ENCODE measurements at places on chromosomes 7 and 10.
A peak's percentile ranks its signal among the peaks of the same experiment; 100 is the strongest.

GRCh38 chr7:58086871-58087535 lies 637.0 kb downstream of the ZNF716 start:
- DNase-seq = no peak

GRCh38 chr7:38506756-38507155 lies 124.4 kb downstream of the AMPH start:
- DNase-seq = no peak

DNA sequence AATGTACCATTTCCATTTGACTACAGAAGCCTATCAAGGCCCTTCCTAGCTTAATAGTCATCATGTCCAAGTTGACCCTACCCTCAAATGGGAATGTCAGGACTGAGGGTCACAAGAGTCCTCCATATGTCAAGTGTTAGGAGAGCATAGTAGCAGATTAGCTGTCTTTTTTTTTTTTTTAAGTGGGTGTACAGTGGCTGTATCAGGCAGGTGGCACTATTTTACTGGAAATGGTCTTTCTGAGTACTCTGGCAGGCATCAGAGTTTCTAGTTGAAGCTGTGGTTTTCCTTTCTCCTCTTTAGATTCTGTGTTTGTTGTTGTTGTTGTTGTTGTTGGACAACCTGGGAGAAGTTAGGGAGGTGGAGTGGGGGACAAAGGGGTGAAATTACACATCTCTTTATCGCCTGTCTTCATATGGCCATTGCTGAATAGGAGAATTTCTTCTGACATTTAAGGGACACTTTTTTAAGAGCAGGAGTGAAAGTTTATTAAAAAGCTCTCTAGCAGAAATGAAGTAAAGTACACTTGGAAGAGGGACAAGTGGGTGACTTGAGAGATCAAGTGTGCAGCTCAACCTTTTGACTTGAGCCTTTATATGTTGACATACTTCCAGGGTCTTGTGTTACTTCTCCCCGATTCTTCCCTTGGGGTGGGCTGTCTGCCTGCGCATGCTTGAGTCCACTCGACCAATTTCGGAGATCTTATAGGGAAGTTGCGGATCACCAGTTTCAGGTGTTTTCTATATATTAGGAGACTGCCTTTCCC lies 104.1 kb upstream of the FOXP2 start:
- DNase-seq = peak; percentile 15

DNA sequence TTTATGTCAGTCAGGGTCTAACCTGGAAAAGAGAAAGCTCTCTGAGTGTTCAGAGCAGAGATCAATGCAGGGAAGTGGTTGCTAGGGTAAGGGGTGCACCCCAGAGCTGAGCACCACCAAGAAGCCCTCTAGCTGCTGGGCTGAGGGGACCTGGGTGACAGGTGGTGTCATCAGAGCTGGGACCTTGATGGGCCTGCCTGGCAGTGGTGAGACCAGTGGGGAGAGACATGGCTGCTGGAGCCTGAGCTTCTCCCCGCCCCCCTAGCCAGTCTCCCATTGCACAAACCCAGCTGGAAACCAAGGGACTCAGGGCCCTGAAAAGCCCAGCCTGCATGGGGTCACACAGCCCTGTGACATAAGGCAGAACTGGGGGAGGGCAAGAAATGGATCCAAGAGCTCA lies 49.1 kb upstream of the OSBPL3 start:
- no peak for DNase-seq

GRCh38 chr7:112789453-112789816 lies 758 bp downstream of the TMEM168 start:
- DNase-seq = no peak

DNA sequence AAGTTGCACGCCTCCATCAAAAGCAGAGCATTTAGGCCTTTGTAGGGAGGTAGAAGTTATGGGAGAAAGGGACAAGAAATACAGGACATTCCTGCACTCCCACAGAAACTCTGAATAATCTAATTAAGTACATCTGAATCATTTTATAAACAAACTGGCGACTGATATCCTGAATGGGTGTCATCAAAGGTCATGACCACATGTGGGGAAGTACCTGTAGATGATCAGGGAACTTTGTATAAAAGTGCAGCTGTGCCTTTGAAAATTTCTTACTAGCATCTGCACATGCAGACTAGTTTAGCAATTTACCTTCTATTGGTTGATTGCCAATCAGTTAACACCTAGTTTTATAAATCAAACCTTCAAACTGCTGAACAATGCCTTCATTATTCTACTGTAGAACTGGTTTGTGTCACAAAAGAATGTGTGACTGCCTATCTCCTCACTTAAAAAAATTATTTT lies 17.1 kb downstream of the STEAP4 start:
- DNase-seq = no peak

GRCh38 chr10:74056050-74056818 lies 58.3 kb downstream of the VCL start:
- DNase-seq = peak; percentile 73

DNA sequence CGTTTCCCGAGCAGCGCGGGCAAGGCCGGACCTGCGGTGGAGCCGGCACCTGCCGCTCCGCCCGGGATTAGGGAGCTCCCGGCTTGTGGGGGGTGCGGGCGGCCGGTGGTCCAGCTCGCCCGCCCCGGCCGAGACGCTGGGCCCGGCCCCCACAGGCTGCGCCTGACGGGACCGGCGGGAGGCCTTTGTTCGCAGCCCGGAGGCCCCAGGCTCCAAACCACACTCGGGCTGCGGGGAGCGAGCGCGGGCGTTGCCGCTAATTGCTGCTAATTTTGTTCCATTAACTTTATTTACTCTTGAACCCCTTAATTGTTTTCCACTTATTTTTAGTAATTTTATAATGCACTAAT lies 9.6 kb downstream of the UNCX start:
- DNase-seq = no peak

- no peak for DNase-seq
These were observed 305.6 kb downstream of the ARL4A start for GRCh38 chr7:12993025-12993424.

DNA sequence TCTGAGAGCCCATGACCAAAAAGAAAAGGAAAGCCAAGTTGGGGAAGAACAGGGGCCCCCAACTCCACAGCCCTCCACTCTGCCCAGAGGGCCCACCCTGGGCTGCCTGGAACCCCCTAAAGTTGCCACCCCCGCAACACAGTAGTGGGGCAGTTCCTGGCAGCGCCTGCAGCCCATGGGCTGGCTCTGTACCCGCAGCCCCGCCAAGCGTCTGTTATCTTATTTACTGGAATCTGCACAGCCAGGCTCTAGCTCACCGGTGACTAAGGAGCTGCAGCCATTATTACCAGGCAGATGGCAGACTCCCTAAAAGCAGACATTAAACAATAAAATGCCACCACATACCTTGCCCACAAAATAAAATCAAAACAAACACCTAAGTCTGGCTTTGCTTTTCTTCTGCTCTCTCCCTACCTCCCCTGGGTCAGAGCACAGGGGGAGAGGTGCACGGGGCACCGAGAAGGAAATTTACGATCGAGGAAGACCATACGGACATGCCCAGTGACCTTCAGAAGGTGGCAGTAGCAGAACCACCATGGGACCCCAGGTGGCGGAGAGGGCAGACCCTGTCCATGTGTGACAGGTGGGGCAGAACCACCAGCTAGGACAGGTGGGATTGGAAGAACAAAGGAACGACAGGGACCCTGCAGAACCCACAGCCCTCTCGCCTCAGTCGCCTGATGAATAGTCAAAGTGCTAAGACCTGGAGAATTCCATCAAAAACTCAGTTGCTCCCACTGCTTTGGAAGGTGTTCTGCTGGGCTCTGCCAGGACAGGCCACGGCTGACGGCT lies 66.3 kb downstream of the PRKAG2 start:
- DNase-seq = no peak

- no peak for DNase-seq
These were observed 282.9 kb upstream of the IGFBP3 start for GRCh38 chr7:46203926-46204325.

DNA sequence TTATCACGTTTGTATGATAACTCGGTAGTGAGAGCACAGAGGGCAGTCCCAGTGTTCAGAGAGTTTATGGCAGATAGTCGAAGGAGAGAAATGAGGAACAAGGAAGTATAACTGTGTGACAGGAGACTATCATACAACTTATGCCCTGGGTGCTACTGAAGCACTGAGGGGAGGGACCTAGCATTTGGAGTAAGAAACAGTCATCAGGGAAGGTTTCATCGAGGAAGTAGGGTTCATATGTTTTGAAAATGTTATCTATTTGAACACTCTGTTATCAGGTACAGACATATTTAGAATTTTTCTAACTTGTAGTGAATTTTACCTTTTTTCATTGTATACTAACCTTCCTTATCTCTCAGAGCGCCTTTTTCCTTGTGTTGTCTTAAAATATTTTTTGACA lies 1214.4 kb upstream of the C7orf33 start:
- DNase-seq = no peak

GRCh38 chr10:131641231-131641630 lies 259.6 kb upstream of the PPP2R2D start:
- DNase-seq = no peak

DNA sequence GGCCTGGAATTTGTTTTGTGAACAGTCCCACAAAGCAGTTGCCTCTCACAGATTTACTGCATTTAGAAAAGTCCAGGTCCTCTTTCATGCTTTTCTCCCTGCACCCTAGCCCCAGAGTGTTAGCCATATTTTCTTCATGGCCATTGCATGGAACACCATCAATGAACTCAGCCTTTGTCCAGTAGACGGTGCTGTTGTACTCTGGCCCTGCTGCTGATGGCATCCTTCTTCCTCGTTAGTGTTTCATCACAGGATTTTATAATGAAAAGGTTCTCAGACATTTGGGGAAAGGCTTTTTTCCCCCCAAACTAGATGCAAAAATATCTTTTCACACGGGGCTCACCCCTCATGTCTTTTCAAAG lies 93.0 kb upstream of the SLC25A13 start:
- peak; percentile 31 for DNase-seq

DNA sequence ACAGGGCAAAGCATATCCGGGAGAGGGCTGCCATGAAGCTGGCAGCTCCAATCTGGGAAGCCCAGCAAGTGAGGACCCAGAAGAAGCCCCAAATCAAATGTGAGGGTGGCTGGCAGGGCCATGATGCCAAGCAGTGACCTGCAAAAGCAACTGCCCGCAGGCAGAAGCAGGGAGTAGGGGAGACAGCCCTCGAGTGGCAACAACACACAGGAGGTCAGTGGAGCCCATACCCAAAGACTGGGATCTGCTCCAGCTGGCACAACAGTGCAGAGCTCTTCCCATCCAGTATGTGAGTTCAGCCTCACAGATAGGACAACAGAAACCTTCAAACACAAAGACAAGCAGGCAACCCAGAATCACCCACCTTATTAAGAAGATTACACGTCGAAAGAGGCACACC lies 45.0 kb downstream of the GRID1 start:
- no peak for DNase-seq

GRCh38 chr7:104895522-104896236 lies 118.3 kb upstream of the KMT2E start:
- no peak for DNase-seq

DNA sequence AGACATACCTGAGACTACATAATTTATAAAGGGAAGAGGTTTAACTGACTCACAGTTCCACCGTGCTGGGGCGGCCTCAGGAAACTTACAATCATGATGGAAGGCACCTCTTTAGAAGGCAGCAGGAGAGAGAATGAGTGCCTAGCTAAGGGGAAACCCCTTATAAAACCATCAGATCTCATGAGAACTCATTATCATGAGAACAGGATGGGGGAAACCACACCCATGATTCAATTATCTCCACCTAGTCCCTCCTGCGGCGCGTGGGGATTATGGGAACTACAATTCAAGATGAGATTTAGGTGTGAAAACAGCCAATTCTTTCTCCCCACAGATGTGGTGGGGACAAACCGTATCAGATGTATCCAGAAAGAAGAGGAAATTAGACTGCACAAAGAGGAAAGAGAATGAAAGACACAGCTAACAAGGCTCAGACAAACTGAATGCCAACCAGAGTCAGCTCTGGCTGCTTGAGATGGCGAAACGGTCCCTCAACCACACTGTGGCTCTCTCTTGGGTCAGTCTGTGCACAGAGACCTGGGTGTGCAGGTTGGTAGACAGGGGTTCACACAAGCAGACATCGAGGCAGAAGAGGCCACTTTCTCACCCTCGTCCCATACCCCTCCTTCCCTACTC lies 375.6 kb downstream of the SFMBT2 start:
- DNase-seq = no peak

DNA sequence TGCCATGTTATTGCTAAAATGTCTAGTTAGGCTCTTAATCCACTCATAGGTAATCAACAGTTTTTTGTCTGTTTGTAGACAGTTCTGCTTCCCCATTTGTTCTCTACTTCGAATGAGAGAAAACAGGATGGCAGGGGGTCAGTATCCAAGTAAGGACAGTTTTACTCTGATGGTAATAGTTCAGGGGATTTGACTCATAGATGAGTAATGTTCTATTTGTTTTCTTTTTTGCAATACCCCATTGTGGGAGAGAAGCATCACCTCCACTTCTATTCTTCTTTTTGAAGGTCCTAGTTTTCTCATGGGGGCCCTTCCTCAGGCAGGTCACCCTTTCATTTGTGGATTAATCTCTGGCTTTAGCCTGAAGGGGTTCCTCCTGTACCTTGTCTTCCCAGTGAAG lies 13.9 kb downstream of the PCLO start:
- DNase-seq = no peak

- DNase-seq = no peak
These were observed 14.0 kb upstream of the ENTPD1 start for GRCh38 chr10:95741807-95742467.

GRCh38 chr7:108086546-108086945 lies 43.6 kb downstream of the LAMB4 start:
- DNase-seq = no peak

DNA sequence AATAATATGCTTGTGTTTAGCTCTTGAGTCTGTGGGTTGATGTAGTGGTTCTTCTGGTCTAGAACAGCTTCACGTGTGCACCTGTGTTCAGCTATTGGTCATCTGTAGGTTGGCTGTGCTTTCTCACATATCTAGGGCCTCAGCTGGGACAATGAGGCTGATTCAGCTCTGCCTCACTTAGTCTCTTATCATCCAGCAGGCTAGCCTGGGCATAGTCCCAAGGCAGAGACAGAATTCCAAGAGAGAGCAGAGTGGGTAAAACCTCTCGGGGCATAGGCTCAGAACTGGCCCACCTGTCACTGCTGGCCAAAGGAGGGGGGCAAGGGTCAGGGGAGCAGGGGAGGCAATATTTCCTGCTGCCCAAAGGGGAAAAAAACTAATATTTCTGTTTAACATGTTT lies 32.0 kb upstream of the MXI1 start:
- DNase-seq = no peak

- no peak for DNase-seq
These were observed 73.0 kb upstream of the CTTNBP2 start for GRCh38 chr7:117946151-117946633.

- DNase-seq = no peak
These were observed 79.9 kb upstream of the AGR3 start for GRCh38 chr7:16961641-16962040.
